ENCODE measurements at places on chromosomes 16 and 17. TPM values are rescaled to one million over a fixed set of nuclear protein-coding genes. Genes with fewer than 3 reads are reported as not detected.

GRCh38 chr16:30457256-30457655 is 11.6 kb upstream of the SEPHS2 start:
- no peak overlapping the region for H3K27ac ChIP-seq
- H3K4me1 ChIP-seq, result peaks cover 2% of the 10 kb centered on the region
- no peak overlapping the region for H3K4me3 ChIP-seq
- no peak for DNase-seq

DNA sequence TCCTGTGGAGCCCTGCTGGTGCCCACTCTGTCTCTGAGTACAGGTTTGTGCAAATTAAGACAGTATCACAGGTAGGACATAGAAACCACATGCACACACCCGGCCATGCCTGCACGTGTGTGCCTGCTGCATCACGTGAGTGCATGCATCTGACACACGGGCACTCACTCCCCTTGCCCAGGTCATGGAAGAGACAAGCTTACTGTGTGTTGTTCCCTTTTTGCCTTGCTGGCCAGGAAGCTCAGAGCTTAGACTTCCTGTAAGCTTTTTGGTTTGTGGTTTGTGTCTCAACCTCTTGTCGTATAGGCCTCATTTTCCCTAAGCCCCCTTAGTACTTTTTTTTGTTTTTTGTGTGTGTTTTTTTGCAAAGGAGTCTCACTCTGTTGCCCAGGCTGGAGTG is 25.0 kb downstream of the ZNF469 start:
- H3K27ac ChIP-seq, result no peak overlapping the region
- no peaks in the 10 kb centered on the region for H3K36me3 ChIP-seq
- no peak for DNase-seq
- H3K4me3 ChIP-seq, result no peak overlapping the region
- no peaks in the 10 kb centered on the region for H3K27me3 ChIP-seq
- peaks cover 7% of the 10 kb centered on the region for H3K4me1 ChIP-seq

DNA sequence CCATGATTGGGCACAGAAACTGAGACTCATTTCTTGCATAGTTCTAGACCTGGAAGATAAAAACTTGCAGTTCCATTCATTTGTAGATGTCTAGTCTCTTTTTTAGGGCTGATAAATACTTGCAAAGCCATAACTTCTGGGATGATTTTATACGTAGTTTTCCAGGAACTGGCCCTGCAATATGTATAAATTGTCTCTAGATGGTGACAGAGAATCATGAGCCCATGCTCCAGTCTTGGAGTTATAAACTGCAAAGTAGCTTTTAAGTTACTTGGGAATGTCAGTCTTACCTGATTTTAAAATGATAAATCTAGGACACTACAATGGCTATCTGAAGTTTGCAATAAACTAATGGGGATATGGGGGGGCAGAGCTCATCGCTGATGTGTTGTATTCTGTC is 3.0 kb upstream of the ADAMTS18 start:
- no peaks in the 10 kb centered on the region for H3K36me3 ChIP-seq
- H3K27me3 ChIP-seq, result peaks cover 29% of the 10 kb centered on the region
- no peak overlapping the region for H3K4me3 ChIP-seq
- peaks cover 42% of the 10 kb centered on the region for H3K4me1 ChIP-seq
- DNase-seq, result no peak

- peaks cover 52% of the 10 kb centered on the region for H3K4me1 ChIP-seq
- no peaks in the 10 kb centered on the region for H3K27me3 ChIP-seq
- H3K27ac ChIP-seq, result peak overlapping the region; percentile 39
Measured at GRCh38 chr17:958712-959451, 20.7 kb downstream of the NXN start.

- H3K4me3 ChIP-seq, result no peak overlapping the region
- H3K27ac ChIP-seq, result no peak overlapping the region
- H3K36me3 ChIP-seq, result peaks cover 7% of the 10 kb centered on the region
- no peaks in the 10 kb centered on the region for H3K27me3 ChIP-seq
- no peak for DNase-seq
Measured at GRCh38 chr17:31321966-31322365, 544 bp upstream of the EVI2A start.

- DNase-seq, result no peak
- no peak overlapping the region for H3K27ac ChIP-seq
- no peaks in the 10 kb centered on the region for H3K36me3 ChIP-seq
- peaks cover 5% of the 10 kb centered on the region for H3K4me1 ChIP-seq
- no peaks in the 10 kb centered on the region for H3K27me3 ChIP-seq
- H3K4me3 ChIP-seq, result no peak overlapping the region
Measured at GRCh38 chr17:68318103-68318991, 27.1 kb downstream of the ARSG start.

GRCh38 chr16:24075302-24075701 is 180.8 kb upstream of the CACNG3 start:
- H3K36me3 ChIP-seq, result no peaks in the 10 kb centered on the region
- peaks cover 20% of the 10 kb centered on the region for H3K4me1 ChIP-seq
- H3K27me3 ChIP-seq, result peaks cover 2% of the 10 kb centered on the region
- H3K4me3 ChIP-seq, result no peak overlapping the region
- DNase-seq, result no peak
- H3K27ac ChIP-seq, result no peak overlapping the region

- no peak for DNase-seq
- H3K36me3 ChIP-seq, result peaks cover 9% of the 10 kb centered on the region
Measured at GRCh38 chr17:81902653-81903414, 796 bp downstream of the NPB start.

DNA sequence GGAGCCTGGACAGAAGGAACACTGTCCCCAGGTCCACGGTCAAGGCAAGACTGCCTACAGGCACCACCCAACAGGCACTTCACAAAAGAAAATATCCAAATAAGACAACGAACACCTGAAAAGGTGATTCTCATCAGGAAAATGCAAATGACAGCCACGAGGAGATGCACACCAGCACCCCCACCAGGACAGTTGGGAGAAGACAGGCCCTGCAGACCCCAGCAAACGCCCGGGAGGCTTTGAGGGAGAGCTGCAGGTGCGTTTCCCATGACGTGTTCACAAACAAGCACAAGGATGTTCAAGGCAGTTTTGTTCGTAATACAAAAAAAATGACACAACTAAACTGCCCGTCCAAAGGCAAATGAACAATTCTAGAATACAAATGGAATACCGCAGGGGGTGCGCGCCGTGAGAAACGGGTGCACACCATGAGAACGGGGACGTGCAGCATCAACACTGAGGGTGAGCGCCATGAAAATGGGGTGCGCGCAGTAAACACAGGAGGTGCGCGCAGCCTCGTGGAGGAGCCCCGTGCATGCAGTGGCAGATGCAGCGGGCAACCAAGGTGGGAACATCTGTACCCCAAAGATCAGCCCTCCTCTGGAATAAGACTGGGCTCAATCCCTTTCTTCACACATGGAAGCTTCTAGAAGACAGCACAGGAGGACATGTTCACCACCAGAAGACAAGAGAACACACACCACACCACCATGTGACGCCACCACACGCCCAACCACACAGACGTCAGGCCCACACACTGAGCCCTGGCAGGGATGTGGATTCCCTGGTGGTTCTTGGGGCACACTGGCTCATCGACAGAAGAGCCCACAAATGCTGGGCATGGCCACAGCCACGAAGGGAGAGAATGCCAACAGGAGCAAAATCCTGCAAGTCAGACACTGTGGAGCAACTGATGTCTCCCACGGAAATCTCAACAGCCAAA is 91.2 kb downstream of the ZNF778 start:
- no peak overlapping the region for H3K4me3 ChIP-seq
- H3K36me3 ChIP-seq, result peaks cover 23% of the 10 kb centered on the region
- DNase-seq, result no peak
- no peaks in the 10 kb centered on the region for H3K4me1 ChIP-seq
- no peaks in the 10 kb centered on the region for H3K27me3 ChIP-seq

- no peaks in the 10 kb centered on the region for H3K36me3 ChIP-seq
- H3K4me1 ChIP-seq, result no peaks in the 10 kb centered on the region
- H3K4me3 ChIP-seq, result no peak overlapping the region
- no peak for DNase-seq
- H3K27me3 ChIP-seq, result peaks cover 37% of the 10 kb centered on the region
Measured at GRCh38 chr16:15829460-15829859, 27.4 kb downstream of the MYH11 start.

- peaks cover 2% of the 10 kb centered on the region for H3K36me3 ChIP-seq
- peak overlapping the region; percentile 3 for H3K4me3 ChIP-seq
- DNase-seq, result no peak
- peaks cover 36% of the 10 kb centered on the region for H3K4me1 ChIP-seq
Measured at GRCh38 chr17:76707985-76708807, 2.6 kb downstream of the MXRA7 start.

GRCh38 chr17:36657390-36657762 is 56.0 kb downstream of the MRM1 start:
- H3K27ac ChIP-seq, result no peak overlapping the region
- no peak for DNase-seq
- peaks cover 7% of the 10 kb centered on the region for H3K4me1 ChIP-seq
- H3K36me3 ChIP-seq, result no peaks in the 10 kb centered on the region

- no peak for DNase-seq
- H3K27ac ChIP-seq, result no peak overlapping the region
- H3K4me3 ChIP-seq, result no peak overlapping the region
- peaks cover 12% of the 10 kb centered on the region for H3K4me1 ChIP-seq
- peaks cover 8% of the 10 kb centered on the region for H3K36me3 ChIP-seq
Measured at GRCh38 chr17:14084955-14085354, 15.7 kb downstream of the COX10 start.

- H3K4me3 ChIP-seq, result no peak overlapping the region
- no peaks in the 10 kb centered on the region for H3K27me3 ChIP-seq
- no peaks in the 10 kb centered on the region for H3K36me3 ChIP-seq
- no peak for DNase-seq
- H3K27ac ChIP-seq, result no peak overlapping the region
Measured at GRCh38 chr16:68385371-68385770, 62.9 kb downstream of the SMPD3 start.

The CRYM gene
- total RNA-seq, result 4.1 TPM

The MPP2 gene
- total RNA-seq, result 11.6 TPM

The SLC47A1 gene
- total RNA-seq, result 5.5 TPM

The VTN gene
- 0.50 TPM for total RNA-seq

The MPP3 gene
- 22.9 TPM for total RNA-seq

The JPH3 gene
- 15.4 TPM for total RNA-seq

The VASN gene
- total RNA-seq, result 37.6 TPM

The LCMT1 gene
- 54.6 TPM for total RNA-seq

The MRPL58 gene
- total RNA-seq, result 18.3 TPM

The ESRP2 gene
- total RNA-seq, result 33.6 TPM

The CTRB2 gene
- not detected for total RNA-seq
